ENCODE measurements at places on chromosomes 7 and 10.

DNA sequence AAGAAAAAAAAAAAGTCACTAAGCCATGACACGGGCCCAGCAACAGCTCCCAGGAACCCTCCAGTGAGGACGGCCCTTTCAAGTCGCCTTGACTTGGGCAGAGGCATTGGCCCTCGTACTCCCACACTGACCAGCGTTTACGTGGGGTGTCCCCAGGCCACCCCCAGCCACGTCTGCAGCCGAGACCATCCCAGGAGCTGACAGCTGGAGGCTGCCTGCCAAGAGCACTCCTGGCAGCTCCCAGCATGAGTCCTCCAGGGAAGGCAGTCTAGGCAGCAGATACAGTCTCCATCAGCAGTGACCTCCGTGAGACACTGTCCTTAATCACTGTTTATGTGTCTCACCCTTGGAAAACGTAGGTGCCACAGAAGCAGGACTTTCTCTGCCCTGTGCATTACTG lies 86.5 kb downstream of the PROSER2 start:
- DNase-seq: no peak

DNA sequence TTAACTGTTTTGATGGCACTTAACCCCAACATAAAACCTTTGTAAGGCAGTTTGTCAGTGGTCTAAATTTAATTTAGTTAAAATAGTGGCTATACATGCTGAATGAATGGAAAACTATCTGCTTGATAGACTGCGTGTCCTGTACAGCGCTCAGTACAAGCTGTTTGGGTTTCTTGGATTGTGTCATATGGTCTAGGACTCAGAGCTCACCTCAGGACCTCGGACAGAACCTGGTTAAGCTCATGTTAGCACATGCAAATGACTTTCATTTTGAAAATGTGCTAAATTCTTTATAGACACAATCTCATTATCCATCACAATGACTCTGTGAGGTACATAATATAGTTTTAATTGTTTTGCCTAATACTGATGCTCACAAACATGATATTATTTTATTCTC lies 55.7 kb upstream of the RELN start:
- DNase-seq: no peak

GRCh38 chr10:82397854-82398253 lies 522.9 kb downstream of the NRG3 start:
- DNase-seq: no peak

DNA sequence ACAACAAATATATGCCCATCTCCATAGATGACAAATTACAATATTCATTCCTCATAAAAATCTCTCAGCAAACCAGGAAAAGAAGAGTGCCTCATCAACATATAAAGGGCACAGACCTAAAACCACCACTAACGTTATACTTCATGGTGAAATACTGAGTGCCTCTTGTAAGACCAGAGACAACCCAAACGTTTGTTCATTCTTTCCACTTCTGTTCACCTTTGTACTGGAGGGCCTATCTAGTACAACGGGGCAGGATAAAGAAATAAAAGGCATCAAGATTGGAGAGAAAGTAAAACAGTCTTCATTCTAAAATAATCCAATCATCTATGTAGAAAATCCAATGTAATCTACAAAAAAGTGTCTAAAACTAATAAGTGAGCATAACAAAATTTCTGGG lies 79.1 kb downstream of the LARP4B start:
- DNase-seq: no peak

GRCh38 chr10:113175176-113175575 lies 225.1 kb downstream of the TCF7L2 start:
- DNase-seq: no peak

GRCh38 chr10:19651549-19651948 lies 164.7 kb upstream of the PLXDC2 start:
- DNase-seq: no peak

DNA sequence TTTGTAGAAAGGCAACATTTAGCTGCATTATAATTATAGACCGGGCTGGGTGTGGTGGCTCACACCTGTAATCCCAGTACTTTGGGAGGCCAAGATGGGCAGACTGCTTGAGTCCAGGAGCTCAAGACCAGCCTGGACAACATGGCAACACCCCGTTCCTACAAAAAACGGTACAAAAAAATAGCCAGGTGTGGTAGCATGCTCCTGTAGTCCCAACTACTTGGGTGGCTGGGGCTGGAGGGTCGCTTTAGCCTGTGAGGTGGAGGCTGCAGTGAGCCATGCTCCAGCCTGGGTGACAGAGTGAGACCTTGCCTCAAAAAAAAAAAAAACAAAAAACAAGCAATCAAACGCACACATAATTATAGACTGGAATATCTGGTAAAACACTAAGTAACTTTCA lies 5.0 kb downstream of the YWHAG start:
- no peak for DNase-seq

DNA sequence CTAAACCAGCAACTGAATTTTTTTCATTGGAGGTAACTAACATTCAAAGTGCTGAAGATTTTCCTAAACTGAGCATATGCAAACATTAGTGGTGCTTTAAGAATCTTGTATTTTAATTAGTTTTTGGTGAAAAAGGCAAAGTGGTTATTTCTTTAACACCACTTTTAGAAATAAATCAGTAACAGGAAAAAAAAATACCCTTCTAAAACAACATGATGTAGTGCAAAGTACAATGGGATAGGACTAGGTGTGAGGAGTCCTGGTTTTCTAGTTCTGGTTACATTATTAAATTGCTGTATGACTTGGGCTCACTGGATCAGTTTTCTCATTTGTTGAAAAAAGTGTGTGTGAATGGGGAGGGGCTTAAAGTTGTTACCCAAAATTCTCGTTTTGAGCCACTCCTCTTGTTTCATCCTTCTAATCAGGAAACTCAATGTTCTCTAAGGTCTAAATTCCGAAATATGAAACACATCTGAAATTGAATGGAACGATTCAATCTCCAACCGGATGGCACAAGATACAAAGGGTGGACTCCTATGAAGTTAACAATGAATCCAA lies 1.8 kb downstream of the WASL start:
- DNase-seq: no peak

GRCh38 chr7:34044734-34045353 lies 139.5 kb downstream of the BMPER start:
- no peak for DNase-seq

DNA sequence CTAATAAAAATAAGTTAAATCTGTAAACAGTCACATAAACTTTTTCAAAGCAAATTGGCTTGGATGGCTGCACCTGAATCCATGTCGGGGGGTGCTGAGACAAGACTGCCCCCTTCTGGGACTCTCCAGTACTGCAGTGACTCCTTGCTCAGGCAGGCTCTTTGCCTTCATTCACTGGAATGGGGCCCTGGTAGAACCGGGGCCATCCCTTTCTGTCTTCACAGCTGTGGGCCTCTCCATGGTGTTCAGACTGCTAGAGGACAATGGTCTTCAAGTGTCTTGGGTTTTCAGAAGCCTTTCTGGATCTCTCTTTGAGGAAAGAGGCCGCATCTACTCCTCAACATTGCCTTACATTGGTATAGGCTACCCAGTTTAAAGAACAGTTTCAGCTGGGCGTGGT lies 16.1 kb upstream of the IMPDH1 start:
- DNase-seq: peak; percentile 82

DNA sequence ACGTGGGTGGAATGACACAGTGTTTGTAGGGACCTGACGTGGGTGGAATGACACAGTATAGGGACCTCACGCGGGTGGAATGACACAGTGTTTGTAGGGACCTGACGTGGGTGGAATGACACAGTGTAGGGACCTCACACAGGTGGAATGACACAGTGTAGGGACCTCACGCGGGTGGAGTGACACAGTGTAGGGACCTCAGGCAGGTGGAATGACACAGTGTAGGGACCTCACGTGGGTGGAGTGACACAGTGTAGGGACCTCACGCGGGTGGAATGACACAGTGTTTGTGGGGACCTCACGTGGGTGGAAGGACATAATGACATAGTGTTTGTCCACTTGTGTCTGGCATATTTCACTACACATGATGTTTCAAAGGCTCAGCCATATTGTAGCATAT lies 19.3 kb downstream of the PPP2R2D start:
- DNase-seq: no peak

GRCh38 chr10:72932259-72933015 lies 22.2 kb downstream of the PLA2G12B start:
- DNase-seq: no peak

DNA sequence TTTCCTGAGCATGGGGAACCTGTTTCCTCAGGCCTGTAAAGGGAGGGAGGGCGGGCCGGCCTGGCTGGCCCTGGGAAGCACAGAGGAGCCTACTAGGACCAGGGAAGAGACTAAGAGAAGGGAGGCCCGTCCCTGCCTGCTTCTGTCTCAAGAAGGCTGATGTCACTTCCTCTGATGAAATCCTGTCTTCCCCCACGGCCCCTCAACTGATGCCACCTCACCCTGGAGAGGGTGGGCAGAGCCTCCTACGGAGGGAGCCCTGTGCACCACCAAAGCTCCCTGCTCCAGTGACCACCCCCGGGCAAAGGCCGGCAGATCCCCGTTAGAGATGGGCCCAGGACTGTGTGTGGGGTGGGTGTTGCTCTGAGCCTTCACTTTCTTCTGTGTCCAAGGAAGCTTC lies 1.0 kb upstream of the PILRA start:
- DNase-seq: no peak

GRCh38 chr7:74420006-74420405 lies 33.7 kb upstream of the GTF2IRD1 start:
- DNase-seq: no peak

- DNase-seq: no peak
Observed at GRCh38 chr7:89247207-89247606, 451.7 kb upstream of the TEX47 start.

DNA sequence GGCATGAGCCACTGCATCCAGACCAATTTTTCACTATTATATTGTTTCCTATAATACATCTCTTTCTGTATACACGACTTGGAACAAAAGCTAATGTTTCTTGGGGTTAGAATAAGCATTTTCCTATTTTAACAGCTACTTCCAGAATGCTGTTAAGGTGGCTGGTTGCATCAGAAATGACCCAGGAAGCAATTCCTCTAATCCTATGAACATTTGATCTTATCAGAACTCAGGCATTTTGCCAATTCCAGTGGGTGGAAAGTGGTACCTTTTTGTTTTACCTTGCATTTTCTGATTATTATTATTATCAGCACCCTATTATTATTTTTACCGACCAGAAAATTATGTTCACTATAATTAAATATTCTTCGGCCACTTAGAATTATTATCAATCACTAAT lies 73.3 kb downstream of the NDUFB2 start:
- DNase-seq: no peak

DNA sequence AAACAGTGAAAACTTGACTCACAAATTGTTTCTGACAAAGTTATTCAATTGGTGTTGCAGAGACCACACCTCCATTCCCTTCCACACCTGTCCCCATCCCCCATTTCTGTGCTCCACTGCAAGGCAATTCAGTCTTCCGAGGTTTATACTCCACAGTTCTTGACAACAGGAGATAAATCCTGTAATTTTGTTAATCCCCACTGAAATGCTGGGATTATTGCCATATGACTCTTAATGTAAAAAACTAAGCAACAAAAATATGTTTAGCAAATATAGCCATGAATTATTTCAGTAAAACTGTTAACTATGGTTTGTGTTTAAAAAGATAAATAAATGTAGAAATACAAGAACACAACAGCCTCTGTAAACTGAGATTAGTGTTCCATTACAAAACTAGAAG lies 170.1 kb upstream of the SEMA3D start:
- DNase-seq: no peak

GRCh38 chr10:88478256-88478655 lies 104.9 kb downstream of the RNLS start:
- DNase-seq: no peak

GRCh38 chr7:19944363-19945120 lies 171.1 kb upstream of the TMEM196 start:
- no peak for DNase-seq

GRCh38 chr7:25361863-25362262 lies 133.6 kb upstream of the NPVF start:
- DNase-seq: no peak

DNA sequence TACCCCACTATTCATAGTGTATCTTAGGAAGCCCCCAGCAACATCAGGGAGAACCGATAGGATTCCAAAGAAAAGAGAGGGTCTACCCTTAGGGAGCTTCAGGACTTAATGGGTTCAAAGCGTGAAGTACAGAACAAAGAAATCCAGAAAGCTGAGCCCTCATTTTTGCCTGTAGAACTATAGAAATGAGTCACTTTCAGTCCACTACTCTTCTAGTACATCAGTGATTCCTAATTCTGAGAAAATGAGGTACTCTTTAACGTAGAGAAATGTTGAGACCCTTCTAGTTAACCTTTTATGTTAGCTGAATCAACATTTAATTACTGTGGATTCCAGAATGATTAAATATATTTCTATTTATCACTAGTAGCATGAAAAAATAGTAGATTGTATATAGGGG lies 1.8 kb downstream of the TDRD1 start:
- DNase-seq: no peak

GRCh38 chr7:97043281-97043680 lies 18.6 kb upstream of the DLX5 start:
- no peak for DNase-seq

DNA sequence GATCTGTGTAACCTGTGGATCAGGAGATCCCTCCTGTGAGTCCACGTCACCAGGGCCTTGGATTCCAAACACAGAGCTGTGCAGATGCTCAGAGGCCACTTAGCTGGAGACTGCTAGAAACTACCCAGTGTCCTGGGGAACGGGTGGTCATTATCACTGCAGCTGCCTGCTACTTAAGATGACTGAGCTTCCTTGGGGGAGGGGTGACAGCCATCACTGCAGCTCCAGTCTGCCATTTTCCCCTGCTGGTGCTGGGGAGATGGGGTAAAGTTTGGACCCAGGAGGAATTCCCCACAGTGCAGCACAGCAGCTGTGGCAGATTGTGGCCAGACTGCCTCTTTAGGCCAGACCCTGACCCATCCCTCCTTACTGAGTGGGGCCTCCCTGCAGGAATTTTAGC lies 78.8 kb upstream of the VOPP1 start:
- no peak for DNase-seq

DNA sequence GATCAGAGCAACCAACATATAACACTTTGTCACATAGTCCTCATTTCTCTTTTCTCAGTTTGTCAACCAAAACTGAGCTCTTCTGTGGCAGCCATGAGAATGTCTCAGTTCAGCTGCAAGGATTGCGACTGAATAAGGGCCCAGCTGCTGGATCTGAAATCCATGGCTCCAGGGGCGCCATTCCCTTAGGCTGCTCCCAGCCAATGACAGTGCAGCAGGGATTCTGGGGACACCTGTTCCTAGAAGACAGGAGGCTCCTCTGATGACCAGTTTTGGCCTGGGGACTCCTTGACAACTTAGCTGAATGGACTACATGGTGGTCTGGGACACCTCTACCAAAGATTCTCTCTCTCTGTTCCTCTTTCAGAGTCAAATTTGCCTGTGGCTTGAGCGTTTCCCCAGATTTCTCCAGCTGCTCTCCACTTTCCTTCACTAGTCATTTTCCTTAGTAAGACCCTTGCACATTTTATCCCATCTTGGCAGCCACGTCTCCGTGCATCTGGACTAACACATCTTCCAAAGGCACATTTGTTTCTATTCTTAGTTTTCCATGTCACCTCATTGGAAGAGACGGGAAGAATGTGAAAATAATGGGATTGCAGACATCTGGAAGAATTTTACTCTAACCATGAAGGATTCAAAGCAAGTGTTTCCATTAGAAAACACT lies 28.1 kb upstream of the KIF5B start:
- no peak for DNase-seq
